ENCODE measurements at places on chromosomes 6 and 20. TPM values are rescaled to one million over a fixed set of nuclear protein-coding genes. Genes with fewer than 3 reads are reported as not detected.
A peak's percentile ranks its signal among the peaks of the same experiment; 100 is the strongest.

KCNK5 gene
- 31.0 TPM for total RNA-seq

HCRTR2 gene
- not detected for total RNA-seq

CALHM5 gene
- total RNA-seq: 0.52 TPM

ZC3H12D gene
- total RNA-seq: 0.52 TPM

PHACTR1 gene
- total RNA-seq: 6.0 TPM

ULBP3 gene
- total RNA-seq: 0.78 TPM

RHAG gene
- not detected for total RNA-seq

TMEM170B gene
- 3.6 TPM for total RNA-seq

DNA sequence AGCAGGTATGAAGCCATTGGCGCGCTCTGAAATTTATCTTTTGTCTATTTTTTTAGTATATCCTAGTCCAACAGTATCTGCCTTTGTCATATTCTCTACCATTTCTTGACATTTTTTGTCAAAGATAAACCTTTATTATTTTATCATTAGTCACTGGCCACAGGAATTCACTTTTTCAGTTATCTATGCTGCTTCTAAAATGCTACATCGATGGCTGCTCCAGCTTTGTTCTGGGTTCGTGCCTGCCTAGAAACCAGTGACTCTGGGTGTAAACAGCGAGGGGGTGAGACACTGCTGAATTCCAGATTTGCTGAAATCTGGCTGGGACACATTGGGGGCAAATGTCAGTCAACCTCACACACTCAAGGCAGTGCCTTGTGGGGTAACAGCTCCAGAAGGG, 193.4 kb downstream of the CDC5L start:
- H3K4me3 ChIP-seq: no peak overlapping the region
- DNase-seq: no peak
- no peaks in the 10 kb centered on the region for H3K4me1 ChIP-seq
- no peak overlapping the region for H3K27ac ChIP-seq
- no peaks in the 10 kb centered on the region for H3K27me3 ChIP-seq

GRCh38 chr6:21634582-21634981, 41.0 kb downstream of the SOX4 start:
- no peaks in the 10 kb centered on the region for H3K27me3 ChIP-seq
- peak; percentile 23 for DNase-seq
- H3K4me3 ChIP-seq: no peak overlapping the region
- no peaks in the 10 kb centered on the region for H3K4me1 ChIP-seq
- no peaks in the 10 kb centered on the region for H3K36me3 ChIP-seq
- no peak overlapping the region for H3K27ac ChIP-seq

DNA sequence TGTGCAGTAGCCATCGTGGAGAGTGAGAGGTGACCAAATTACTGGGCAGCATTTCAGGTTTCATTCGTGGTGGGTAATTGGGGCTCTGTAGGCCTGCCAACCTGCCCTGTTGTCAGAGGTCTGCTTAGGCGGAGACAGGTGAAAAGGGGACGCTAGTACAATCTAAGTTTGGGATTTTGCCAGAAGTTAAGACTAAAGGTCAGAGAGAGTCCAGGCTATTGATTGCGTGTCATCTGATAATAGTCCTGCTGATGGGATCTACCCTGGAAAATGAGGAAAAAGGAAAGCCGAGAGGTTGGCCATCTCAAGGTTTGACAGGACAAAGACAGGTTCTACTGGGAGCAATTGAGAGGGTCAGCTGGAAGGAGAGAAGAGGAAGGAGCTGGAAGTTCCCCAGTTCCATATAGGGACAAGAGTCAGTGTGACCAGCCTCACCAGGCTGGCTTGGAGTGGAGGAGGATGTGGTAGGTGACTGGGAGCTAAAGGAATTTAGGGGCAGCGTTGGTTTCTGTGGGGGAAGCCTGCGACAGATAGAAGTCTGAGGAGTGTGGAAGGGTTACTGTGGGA, 10.9 kb downstream of the ARFGEF2 start:
- peak overlapping the region; percentile 6 for H3K27ac ChIP-seq
- no peak for DNase-seq
- H3K36me3 ChIP-seq: no peaks in the 10 kb centered on the region
- no peaks in the 10 kb centered on the region for H3K27me3 ChIP-seq
- H3K4me3 ChIP-seq: no peak overlapping the region
- H3K4me1 ChIP-seq: peaks cover 62% of the 10 kb centered on the region

GRCh38 chr6:11711003-11711983, 67.3 kb downstream of the ADTRP start:
- no peaks in the 10 kb centered on the region for H3K27me3 ChIP-seq
- no peaks in the 10 kb centered on the region for H3K4me1 ChIP-seq

DNA sequence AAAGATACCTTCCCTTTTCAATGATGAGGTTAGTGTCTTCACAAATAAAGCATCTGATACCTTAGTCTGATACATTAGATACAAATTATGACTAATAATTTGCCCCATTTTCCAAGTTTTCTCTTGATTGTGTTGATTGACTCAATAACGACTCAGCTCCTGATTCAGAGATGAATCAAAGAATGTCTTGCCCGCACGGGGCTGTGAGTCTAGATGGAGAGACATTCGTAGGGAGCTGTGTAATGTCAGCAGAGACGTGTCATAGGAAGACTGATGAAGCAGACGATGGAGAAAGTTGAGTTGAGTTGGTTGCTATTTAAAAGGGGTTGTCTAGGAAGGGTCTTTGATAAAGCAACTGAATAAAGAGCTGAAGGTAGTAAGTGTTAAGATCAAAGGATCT, 78.2 kb downstream of the TSHZ2 start:
- H3K27me3 ChIP-seq: no peaks in the 10 kb centered on the region
- DNase-seq: no peak
- H3K4me1 ChIP-seq: no peaks in the 10 kb centered on the region
- no peak overlapping the region for H3K4me3 ChIP-seq

GRCh38 chr6:36367743-36368142, 19.7 kb downstream of the ETV7 start:
- no peaks in the 10 kb centered on the region for H3K36me3 ChIP-seq
- no peak overlapping the region for H3K4me3 ChIP-seq
- H3K27me3 ChIP-seq: no peaks in the 10 kb centered on the region
- H3K27ac ChIP-seq: no peak overlapping the region
- DNase-seq: no peak

- no peaks in the 10 kb centered on the region for H3K36me3 ChIP-seq
- no peak overlapping the region for H3K4me3 ChIP-seq
- DNase-seq: no peak
- H3K27ac ChIP-seq: no peak overlapping the region
These were observed 2.9 kb upstream of the TDRD6 start for GRCh38 chr6:46684771-46685170.

DNA sequence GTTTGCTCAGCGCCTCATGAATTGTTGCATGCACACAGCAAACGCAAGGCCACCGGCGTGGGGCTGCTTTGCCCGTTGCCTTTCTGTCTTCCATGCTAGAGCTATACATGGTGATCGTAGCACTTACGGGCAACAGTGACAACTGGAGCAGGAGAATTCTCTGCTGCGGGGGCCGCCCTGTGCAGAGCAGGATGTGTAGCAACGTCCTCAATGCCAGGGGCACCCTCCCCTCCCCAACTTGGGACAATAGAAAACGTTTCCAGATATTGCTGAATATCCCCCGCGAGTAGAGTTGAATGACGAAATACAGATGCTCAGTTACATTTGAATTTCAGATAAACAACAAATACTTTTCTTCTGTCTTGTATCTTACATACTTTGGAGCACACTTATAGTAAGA, 198.7 kb downstream of the TFAP2C start:
- H3K36me3 ChIP-seq: no peaks in the 10 kb centered on the region
- H3K4me1 ChIP-seq: no peaks in the 10 kb centered on the region
- DNase-seq: no peak
- no peak overlapping the region for H3K27ac ChIP-seq

- H3K4me1 ChIP-seq: no peaks in the 10 kb centered on the region
- no peak overlapping the region for H3K4me3 ChIP-seq
- no peak for DNase-seq
- no peaks in the 10 kb centered on the region for H3K27me3 ChIP-seq
- no peak overlapping the region for H3K27ac ChIP-seq
These were observed 125.4 kb downstream of the FYN start for GRCh38 chr6:111747829-111748228.

- H3K4me1 ChIP-seq: no peaks in the 10 kb centered on the region
- DNase-seq: no peak
- no peaks in the 10 kb centered on the region for H3K36me3 ChIP-seq
- H3K4me3 ChIP-seq: no peak overlapping the region
- H3K27ac ChIP-seq: no peak overlapping the region
- H3K27me3 ChIP-seq: no peaks in the 10 kb centered on the region
These were observed 2.0 kb downstream of the LST1 start for GRCh38 chr6:31587791-31588777.

GRCh38 chr20:25408890-25409289, 1.4 kb downstream of the GINS1 start:
- H3K27ac ChIP-seq: no peak overlapping the region
- no peaks in the 10 kb centered on the region for H3K27me3 ChIP-seq
- H3K36me3 ChIP-seq: no peaks in the 10 kb centered on the region
- no peak for DNase-seq
- H3K4me3 ChIP-seq: no peak overlapping the region
- H3K4me1 ChIP-seq: peaks cover 9% of the 10 kb centered on the region

DNA sequence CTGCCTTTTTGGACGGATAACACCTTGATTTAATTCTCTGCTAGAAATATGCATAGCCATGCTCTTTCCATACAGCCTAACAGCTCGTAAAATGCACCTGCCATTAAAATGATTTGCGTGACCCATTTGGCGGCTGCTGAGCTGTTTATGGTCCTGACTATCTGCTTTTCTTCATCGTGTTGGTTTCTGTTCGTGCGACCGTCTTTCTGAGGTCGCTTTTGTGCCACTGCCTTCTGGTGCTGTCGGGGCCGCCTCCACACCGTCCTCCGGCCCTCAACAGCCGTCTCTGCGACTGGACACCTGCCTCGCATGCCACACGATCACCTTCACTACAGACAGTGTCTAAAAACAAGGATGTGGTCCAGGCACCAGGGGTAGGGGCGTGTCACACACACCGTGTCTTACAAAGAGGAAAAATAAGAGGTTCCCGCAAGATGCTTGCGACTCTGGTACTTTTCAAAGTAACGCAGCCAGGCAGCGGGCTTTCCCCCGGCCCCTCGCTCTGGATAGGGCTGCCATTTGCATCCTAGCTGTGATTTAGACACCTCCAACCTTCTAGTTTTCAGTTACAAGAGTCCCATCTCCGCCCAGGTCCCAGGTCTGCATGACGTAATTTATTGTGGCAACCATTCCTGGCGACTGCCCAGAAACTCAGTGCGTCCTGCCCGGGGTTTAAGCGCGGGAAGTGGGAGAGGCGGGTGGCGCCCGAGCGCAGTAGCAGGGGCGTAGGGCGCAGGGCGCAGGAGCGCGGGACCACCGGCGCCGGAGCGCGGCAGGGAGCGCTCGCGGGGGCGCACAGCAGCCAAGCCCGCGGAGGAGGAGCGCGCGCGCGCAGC, at the start of gene STMND1:
Gene STMND1 (plus strand): TSS at position 629 of the 836 bp plus-strand sequence. CDS start 208 bp downstream, outside the sequence.
- H3K4me1 ChIP-seq: peaks cover 50% of the 10 kb centered on the region
- H3K27me3 ChIP-seq: no peaks in the 10 kb centered on the region
- DNase-seq: peak; percentile 90

GRCh38 chr6:105136431-105137350, 43.1 kb downstream of the POPDC3 start:
- H3K27ac ChIP-seq: no peak overlapping the region
- H3K4me1 ChIP-seq: peaks cover 9% of the 10 kb centered on the region
- H3K36me3 ChIP-seq: no peaks in the 10 kb centered on the region

DNA sequence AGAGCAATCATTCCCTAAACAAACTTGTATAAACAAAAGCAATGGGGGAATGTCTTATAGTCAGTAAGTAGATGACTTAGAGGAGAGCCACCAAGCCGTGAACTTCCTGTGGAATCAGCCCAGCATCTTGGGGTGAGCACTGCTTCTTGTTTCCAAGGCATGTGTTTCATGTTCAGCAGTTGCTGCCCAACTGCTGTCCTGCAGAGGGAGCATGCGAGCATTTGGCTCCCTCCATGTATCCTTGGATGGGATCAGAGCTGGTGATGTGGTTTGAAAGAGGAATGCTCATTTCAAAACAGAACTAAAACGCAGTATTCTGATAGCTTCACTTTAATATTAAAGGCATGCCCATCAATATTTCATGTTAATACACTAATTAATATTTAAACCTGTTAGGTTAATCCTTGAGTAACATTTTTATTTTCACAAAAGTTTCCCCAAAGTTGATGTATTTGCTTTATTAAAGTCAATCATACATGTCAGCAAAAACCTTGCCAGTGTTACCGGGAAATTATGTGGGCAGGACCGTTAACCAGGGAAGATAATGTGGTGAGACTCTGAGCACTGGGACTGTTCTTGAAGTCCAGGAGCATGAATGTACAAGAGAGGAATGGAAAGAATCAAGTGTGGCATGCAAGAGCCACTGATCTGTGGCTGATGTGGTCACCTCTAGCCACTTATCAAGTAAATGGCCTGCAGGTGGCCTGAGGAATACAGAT, 172.1 kb upstream of the GGTLC1 start:
- H3K27ac ChIP-seq: no peak overlapping the region
- peak; percentile 64 for DNase-seq
- no peaks in the 10 kb centered on the region for H3K4me1 ChIP-seq
- no peak overlapping the region for H3K4me3 ChIP-seq
- H3K36me3 ChIP-seq: no peaks in the 10 kb centered on the region

DNA sequence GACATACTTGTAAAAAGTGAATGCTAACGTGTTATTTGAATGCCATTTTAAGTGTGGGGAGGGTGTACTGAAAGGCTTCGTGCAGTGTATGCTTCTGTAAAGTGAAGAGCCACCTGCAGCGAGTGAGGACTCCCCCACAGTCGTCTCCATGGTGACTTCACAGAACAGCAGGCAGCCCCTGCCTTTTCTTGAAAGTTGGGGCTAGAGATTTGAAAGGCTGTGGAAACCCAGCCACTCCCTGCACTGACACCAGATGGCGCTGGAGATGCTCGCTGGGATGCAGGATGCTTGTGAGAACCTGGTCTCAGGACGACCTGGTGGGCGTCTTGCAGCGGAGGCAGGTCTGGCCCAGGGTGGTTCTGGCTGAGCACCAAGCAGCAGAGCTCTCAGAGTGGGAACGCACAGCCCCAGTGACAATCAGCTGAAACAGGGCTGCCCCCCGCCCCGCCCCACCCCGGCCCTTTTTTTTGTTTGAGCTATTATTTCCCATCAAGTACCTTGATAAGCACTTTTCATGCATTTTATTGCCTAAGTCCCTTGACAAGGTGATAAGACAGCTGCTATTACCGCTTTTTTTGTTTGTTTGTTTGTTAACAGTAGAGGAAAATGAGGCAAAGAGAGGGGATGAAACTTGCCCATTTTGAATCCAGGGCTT, 150.3 kb downstream of the SYCP2 start:
- DNase-seq: peak; percentile 53
- no peaks in the 10 kb centered on the region for H3K27me3 ChIP-seq
- no peak overlapping the region for H3K27ac ChIP-seq
- H3K4me3 ChIP-seq: no peak overlapping the region
- H3K4me1 ChIP-seq: no peaks in the 10 kb centered on the region
- no peaks in the 10 kb centered on the region for H3K36me3 ChIP-seq

GRCh38 chr20:36991703-36992102, 40.2 kb upstream of the SAMHD1 start:
- no peak for DNase-seq
- no peak overlapping the region for H3K4me3 ChIP-seq
- H3K4me1 ChIP-seq: no peaks in the 10 kb centered on the region
- H3K27me3 ChIP-seq: no peaks in the 10 kb centered on the region
- H3K27ac ChIP-seq: no peak overlapping the region

Measured in body of pancreas (tissue), 4 donors.